Ascending aorta (tissue), 2 donors: ENCODE measurements at places on chromosomes 3 and 15.

DNA sequence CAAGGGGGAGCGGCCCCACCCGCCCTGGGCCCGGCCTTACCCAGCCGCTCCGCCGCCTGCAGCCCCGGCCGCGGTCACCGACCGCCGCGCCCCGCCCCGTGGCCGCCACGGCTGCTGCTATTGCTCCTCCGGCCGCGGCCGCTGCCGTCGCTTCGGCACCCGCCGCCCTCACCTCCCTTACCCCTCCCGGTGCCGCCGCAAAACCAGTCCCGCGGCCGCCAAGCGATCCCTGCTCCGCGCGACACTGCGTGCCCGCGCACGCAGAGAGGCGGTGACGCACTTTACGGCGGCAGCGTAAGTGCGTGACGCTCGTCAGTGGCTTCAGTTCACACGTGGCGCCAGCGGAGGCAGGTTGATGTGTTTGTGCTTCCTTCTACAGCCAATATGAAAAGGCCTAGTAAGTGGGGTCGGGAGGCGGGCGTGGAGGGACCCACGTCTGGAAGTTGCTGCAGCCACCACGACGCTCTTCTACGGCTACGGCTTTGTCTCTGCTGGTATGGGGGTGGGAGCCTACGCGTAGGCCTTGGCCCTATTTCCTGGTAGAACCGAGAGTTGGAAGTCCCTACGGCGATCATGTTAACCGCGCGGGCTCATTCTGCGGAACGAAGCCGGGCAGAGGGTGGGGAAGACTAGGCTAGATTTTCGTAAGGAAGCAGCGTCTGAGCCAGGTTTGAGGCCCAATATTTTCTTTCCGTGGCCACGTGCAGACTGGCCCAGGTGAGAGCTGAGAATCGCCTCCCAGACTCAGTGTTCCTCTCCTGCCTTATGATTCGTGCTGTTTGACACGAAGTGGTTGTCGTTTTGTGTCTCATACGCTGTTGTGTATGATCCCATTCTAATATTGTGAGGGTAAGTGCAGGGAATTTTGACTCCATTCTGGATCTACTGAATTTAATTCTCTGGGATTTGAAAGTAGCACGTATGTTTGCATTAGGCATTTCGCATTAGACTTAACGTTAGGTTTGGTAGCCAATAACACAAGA is at the start of the genes GNL3 and PBRM1:
TSS of gene GNL3 (plus strand) at position 324 of the 983 bp plus-strand sequence. CDS start at position 385, 61 bp downstream.
TSS of gene PBRM1 (minus strand) at position 205 of the 983 bp plus-strand sequence.
- DNase-seq, result peak; percentile 96

DNA sequence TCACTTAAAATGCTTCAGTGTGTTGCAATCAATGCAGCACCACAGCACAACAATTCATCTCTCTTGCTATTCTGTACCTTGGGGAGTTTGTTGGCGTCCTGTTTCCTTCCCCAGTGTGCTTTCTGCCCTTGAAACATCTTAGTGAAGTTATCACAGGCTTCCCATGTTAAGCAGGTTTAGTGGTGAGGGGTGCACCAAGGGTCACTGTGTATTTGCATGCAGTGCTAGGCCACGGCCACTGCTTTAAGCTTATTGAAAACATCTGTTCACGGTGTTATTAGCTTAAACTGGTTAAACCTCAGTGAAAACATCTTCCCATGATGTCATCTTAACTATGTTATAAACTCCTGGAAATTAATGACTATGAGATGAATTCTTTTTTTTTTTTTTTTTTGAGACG is 217.3 kb upstream of the GOLIM4 start:
- DNase-seq, result no peak

GRCh38 chr3:14552041-14552648 is 12.0 kb upstream of the GRIP2 start:
- DNase-seq, result no peak

DNA sequence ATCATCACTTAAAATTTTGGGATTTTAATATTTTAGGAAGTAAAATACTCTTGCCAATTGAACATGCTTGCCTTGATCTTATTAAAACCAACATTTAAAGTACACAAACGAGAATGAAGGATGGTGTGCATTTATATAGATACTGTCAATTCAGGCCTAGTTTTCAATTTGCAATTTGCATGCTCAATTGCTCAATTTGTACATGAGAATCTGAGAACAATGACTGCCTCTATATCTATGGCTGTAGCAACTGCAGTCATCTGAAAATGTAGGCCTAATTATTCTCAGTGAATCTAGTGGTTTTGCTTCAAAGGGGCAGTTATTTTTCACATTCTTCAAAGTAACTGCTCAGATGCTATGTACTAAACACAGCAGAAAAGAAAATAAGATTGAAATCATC is 18.8 kb downstream of the ZBBX start:
- no peak for DNase-seq

- DNase-seq, result no peak
Measured at GRCh38 chr3:11195721-11196332, 41.5 kb downstream of the HRH1 start.
